ENCODE measurements at places on chromosomes 5 and 9.

- DNase-seq, result no peak
Observed at GRCh38 chr9:87643778-87644570, 81.9 kb upstream of the CTSL start.

DNA sequence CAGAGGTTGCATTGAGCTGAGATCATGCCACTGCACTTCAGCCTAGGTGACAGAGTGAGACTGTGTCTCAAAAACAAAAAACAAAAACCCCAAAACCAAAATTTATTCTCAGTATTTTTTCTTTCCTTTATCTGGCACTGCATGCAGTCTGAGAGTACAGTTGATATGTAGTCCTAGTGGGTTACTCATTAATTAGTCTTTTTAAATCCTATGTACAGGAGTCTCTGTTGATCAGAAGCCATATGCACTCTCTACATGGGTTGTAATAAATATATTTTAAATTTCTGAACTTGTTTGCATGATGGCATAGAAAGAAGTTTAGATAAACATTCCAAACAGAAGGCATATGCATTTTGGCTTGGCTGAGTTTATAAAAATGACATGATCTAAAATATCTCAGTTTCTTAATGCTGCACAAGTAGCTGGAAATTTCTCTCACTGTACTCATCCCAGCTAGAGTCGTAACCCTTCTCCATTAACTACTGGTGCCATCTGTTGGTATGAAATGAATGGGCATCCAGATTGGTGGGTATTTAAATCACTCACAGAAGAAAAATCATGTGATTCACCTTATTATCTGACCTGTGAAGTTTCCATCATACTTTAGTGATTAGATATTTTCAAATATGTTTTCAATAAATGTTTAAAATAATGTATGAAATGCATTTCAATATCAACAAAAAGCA is 284.8 kb downstream of the CTNND2 start:
- DNase-seq, result no peak

GRCh38 chr9:118643118-118643517 is 726.1 kb downstream of the BRINP1 start:
- DNase-seq, result no peak

GRCh38 chr9:95073042-95073607 is 244.4 kb downstream of the FANCC start:
- no peak for DNase-seq

GRCh38 chr9:77512876-77513275 is 135.2 kb downstream of the GNA14 start:
- no peak for DNase-seq

DNA sequence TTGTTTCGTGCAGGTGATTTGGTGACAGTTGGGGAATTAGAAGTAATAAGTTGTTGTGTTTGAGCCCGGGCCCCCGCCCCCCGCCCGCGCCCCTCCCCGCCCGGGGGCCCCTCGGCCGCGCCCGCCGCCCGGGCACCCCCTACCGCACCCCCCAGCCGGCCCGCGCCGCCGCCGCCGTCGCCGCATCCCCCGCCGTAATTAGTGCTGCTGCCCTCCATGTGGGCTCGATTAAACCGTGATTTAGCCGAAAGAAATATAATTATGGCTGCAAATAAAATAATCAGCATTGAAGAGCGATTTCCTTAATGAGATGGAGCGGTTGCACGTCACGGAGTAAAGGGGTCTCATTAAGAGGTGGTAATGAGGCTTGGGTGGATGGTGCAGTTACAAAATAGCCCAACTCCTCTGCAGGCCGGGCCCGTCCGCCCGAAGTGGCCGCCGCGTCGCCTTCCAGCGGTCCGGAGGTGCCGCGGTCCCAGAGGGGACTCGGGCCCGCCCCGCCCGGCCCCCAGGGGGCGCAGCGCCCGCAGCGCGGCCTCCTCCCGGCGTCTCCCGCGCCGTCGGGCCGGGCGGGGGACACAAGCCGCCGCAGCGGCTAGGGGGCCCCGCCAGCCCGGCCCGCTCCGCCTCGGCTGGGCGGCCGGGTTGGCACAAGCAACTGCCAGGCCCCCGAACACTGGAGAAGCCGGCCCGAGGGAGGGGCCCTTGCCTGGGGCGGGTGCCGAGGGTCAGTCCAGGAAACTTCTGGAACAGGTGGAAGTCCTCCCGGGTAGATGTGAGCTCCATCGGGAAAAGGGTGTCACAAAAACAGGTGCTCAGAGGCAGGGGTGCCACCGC is 6.9 kb upstream of the OTP start:
- DNase-seq, result no peak

- peak; percentile 31 for DNase-seq
Observed at GRCh38 chr5:176596689-176597416, 13.1 kb downstream of the GPRIN1 start.

DNA sequence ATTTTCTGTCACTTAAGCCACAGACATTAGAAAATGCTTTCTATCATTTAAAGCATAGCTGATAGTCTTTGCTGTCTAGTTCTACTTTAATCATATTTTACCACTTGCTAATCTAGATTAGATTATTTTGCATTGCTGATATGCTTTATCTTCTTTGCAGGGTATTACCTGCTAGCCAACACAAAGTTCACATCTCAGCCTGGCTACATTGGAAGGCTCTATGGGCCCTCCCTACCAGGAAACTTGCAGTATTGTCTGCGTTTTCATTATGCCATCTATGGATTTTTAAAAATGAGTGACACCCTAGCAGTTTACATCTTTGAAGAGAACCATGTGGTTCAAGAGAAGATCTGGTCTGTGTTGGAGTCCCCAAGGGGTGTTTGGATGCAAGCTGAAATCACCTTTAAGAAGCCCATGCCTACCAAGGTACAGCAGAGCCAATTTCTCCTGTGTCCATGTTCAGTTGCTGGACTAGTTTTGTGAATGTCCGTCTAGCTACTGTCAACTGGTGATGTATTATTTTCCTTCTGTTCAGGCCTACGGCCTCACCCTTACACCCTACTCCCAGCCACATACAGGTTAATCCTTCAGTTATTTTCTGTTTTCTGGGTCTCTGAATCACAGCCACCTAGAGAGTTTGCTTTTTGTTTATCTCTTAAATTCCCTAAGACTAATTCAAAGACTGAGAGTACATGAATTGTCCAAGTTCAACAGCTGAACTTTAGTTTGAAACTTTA is 99.9 kb downstream of the MAMDC2 start:
- DNase-seq, result no peak

DNA sequence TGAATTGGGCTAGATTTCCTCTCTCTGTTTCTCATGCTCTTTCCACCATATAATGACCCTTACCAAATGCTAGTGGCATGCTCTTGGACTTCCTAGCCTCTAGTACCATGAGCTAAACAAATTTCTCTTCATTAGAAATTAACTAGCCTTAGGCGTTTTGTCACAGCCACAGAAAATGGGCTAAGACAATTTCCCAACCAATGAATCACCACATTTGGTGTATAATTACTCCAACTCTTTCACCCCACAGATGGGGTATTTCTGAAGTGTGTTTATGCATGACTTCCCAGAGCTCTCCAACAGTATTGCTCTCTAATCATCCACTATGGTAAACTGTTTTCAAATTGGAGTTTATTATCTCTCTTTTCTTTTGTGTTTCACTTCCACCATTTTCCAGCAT is 1041.1 kb upstream of the COX7C start:
- no peak for DNase-seq

GRCh38 chr9:126538550-126538949 is 75.2 kb upstream of the LMX1B start:
- DNase-seq, result no peak

DNA sequence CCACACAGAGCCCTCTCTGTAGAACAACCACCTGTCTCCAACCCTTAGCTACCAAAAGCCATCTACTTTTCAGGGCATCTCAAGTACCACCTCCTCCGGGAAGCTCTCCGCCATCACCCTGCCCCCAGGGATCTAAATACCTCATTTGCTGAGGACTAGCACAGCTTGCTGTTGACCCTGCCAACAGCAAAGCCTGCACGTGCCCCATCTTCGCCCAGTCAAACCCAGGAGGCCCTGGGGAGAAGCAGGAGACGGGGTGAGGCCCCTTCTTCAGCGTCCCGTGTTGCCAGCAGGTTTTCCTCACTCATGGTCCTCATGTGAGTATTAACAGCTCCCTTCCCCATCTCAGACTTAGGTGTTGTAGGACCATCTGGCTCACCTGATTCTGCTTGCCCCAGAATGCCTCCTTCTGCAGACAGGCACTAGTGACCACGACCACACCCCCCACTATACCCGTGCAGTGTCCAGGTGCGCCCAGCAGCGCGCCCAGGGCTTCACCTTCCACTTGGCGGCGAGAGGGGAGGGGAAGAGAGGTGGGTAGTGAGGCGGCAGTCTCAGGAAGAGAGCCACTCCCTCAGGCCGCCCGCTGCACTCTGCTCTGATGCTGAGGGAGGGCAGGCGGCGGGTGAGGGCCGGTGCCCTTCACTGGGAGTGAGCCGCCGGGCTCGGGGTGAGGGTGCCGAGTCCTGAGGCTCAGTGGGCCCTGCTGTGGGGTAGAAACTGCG is 11.1 kb downstream of the VAV2 start:
- no peak for DNase-seq

DNA sequence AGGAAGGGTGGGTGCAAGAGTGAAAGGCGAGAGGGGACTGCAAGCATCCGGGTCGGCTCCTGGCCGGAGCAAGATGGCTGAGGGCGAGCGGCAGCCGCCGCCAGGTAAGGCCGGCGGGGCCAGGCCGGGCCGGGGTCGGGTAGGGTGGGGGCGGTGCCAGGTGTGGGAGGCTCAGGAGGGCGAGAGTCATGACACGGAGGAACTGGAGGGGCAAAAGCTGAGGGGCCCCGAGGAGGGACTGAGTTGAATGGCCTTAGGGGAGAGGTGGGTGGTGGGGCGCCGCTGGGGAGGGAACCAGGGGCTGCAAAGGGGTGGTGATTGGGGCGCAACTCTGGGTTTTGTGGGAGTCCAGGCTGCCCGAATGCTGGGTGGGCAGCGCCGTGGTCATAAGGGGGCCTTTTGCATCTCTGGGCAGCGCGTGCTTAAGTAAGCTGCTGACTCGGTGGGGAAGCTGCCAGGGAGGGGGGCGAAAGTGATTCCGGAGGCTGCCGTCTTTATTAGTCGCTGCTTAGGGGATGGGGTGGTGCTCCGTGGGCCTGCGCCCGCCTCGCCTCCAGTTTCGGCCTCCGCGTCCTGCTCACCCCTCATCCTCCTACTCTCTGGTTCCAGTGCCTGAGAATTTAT is 425 bp downstream of the PTPA start:
- DNase-seq, result peak; percentile 23

DNA sequence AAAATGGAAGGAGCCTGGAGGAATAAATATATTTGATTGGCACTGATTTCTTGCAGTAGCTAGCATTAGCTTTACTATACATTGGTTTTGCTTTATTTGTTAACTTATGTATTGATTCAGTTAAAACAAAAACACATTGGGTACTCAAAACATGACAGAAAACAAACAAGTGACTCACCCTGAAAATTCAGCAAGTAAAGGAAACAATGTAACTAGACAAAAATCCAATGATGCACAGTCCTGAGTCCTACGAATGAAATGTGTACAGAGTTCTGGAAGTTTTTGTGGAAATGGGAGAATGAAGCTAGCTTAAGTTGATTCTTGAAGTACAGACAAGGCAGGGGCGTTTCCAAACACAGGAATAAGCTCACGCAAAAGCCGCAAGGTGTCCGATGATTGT is 175.0 kb downstream of the ELAVL2 start:
- no peak for DNase-seq

GRCh38 chr9:130041648-130042405 is 1.2 kb downstream of the FNBP1 start:
- DNase-seq, result no peak

GRCh38 chr5:174082286-174082685 is 36.8 kb downstream of the NSG2 start:
- no peak for DNase-seq

DNA sequence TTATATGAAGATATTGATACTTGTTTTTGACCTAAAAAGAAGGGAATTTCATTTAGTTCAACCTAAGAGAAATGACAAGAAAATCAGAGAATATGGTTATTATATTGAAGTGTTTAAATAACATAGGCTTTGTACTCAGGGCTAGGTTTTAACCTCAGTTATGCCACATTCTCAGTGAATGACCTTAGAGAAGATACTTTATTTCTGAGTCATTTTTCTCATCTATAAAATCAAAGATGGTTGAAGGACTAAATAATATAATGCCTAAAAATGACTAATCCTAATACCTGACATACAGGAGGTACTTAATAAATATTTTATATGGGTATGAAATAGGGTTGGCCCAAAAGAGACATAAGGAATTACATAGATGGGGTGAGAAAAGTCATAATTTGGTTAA is 32.3 kb downstream of the DIMT1 start:
- DNase-seq, result no peak

GRCh38 chr5:168770996-168771395 is 191.8 kb upstream of the PANK3 start:
- no peak for DNase-seq

DNA sequence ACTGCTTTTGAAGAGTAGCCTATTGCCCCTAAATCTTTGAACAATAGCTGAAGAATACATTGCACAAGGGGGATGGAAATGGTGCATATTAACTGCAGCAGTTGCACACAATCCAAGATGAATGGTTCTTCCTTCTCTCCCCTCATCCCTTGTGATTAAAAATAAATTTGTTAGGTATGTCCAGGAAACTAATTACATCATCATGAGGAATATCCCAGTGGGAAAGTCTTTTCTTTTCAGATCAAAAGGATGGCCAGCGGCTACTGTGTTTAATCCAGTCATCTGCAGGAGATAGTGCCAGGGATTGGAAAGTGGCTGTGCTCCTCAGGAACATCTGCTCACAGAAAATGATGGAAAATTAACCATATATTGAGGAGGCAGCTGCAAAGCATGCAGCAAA is 508.4 kb upstream of the SEMA6A start:
- no peak for DNase-seq

DNA sequence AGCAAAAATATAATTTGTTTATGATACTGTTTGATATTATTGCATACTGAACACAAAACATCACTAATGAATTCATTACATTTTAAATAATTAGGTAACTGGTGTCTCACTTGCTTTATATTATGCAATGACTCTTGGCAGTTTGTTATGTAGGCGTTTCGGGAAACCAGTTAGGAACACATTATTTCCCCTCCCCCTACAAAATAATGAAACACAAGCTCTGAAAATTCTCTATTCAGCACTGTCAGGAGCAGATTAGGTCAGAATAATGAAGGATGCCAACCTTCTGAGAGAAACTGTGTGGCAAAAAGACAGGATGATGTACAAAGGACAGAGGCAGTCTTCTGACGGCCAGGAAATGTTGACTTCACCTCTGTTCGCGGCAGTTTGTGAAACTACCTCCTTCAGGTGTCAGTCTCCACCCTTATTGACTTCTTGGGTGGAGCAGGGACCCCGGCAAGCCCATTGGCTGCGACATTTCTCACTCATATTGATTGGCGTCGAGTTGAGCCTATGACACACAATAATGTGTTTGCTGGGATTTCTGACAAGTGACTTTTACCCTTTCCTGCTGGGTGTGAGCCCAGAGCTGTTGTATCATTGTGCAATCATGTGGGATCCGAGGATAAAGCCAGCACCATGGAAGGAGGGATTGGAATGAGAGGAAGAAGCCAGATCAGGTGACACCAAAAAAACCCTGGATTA is 33.9 kb downstream of the SH3PXD2B start:
- no peak for DNase-seq

- no peak for DNase-seq
Observed at GRCh38 chr5:172506921-172507320, 52.6 kb upstream of the SH3PXD2B start.

All from stimulated activated CD4-positive, alpha-beta T cell treated with anti-CD3 and anti-CD28 coated beads, Interleukin-1b, Interleukin-23, amount 100 ng/mL, for 24 hours (primary cell).